Left lobe of liver (tissue), 2 donors: ENCODE measurements at places on chromosomes 11 and 22. TPM values are rescaled to one million over a fixed set of nuclear protein-coding genes. Genes with fewer than 3 reads are reported as not detected.

Gene TFIP11
- 19.8 TPM for total RNA-seq

DNA sequence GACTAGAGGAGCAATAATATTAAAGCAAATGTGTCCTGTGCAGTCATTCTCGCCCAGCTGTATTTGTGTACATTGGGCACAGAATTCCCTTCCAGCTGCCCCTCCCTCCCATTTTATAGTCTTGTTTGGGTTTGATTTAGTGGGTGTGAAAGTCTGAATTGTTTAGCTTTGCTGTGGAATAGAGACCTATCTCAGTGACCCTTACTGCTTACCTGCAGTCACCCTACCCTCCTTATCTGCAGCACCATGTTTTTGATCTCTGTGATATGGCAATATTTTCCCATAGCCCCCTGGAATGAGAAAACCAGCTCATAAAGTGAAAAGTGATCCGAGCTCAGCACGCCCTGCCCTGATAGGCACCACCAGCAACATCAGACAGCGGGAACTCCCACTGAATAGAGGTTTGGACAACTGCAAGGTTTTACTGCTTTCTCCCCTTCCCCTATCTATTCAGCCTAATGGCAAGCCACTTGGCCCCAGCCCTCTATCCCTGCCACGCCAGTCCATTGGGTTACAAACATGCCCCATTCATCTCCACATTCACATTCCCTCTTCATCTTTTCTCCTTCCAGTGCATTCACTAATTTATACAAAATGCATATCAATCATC is 199.0 kb downstream of the ETS1 start:
- no peak for DNase-seq

DNA sequence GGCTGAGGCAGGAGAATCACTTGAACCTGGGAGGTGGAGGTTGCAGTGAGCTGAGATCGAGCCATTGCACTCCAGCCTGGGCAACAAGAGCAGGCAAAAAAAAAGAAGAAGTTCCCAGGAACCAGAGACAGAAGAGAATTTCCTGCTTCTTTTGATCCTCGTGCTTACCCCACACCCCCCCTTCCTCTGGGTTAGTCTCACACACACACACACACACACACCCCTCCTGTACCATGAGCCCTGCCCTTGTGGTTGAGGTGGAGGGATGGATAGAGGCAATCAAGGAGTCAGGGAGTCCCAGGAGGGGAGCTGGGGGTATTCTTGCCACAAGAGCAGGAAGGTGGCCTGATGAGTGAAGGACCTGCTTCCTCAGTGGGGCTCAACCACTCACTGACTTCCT is 4.1 kb upstream of the UBE2L6 start:
- no peak for DNase-seq

- DNase-seq = no peak
Measured at GRCh38 chr11:3134651-3135480, 30.2 kb downstream of the OSBPL5 start.

DNA sequence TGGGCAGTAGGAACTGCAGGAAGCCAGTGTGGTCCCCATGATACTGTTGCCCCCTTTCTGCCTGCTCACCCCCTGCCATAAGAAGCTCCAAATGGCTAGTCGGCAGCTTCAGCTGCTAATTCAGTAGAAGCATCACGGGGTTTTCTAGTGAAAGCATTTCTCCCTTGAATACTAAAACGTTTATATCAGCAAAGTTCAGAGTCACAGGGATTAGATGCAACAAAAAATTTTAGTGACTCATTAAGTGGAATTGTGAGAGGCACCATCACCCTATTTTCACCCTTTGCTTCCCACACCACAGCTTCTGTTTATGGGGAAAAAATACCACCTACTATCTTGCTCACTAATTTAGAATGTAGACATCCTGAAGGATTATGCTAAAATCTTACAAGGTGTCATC is 25.2 kb downstream of the RAB39A start:
- no peak for DNase-seq
